ENCODE measurements at places on chromosomes 3 and 15.

GRCh38 chr3:123700791-123701722 is 116.2 kb upstream of the HACD2 start:
- no peak for DNase-seq

DNA sequence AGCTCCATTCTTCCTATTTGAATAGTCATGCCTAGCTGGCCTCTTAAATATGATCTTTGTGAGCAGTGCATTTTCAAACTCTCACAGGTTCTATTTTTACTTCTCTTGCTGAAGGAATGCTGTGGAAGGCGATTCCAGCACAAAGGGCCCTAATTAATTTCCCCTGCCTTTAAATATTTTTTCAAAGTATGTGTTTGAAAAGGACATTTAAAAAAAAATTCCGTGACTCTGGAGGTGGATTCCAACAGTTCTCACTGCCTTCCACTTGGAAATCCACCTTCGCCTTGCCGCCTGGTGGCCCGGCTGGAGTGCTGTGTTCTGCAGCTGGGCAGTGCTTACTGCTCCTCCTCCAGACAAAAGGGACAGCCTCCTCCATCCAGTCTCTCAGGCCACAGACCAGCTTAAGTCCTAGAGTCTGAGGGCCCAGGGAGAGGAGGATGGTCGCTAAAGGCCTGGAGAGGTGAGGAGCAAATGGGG is 61.5 kb upstream of the CORO2B start:
- DNase-seq: peak; percentile 64

GRCh38 chr15:79408041-79408440 is 24.1 kb upstream of the MINAR1 start:
- no peak for DNase-seq

DNA sequence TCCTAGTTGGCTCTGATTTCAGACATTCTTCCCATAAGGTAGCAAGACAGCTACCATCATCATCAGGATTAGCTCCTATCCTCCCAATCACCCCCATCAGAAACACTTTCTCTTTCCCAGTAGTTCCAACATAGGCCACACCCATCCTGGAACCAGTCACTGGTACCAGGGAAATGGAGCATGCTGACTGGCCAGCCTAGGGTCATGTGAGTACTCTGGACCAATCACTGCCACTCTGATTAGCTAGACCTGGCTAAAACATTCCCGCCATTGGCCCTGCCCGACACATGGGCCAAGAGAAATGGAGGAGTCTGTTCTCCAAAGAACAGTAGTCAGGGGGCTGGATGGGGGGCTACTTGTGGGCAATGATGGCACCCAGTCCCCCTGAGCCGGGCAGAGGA is 12.4 kb downstream of the EFCC1 start:
- no peak for DNase-seq

DNA sequence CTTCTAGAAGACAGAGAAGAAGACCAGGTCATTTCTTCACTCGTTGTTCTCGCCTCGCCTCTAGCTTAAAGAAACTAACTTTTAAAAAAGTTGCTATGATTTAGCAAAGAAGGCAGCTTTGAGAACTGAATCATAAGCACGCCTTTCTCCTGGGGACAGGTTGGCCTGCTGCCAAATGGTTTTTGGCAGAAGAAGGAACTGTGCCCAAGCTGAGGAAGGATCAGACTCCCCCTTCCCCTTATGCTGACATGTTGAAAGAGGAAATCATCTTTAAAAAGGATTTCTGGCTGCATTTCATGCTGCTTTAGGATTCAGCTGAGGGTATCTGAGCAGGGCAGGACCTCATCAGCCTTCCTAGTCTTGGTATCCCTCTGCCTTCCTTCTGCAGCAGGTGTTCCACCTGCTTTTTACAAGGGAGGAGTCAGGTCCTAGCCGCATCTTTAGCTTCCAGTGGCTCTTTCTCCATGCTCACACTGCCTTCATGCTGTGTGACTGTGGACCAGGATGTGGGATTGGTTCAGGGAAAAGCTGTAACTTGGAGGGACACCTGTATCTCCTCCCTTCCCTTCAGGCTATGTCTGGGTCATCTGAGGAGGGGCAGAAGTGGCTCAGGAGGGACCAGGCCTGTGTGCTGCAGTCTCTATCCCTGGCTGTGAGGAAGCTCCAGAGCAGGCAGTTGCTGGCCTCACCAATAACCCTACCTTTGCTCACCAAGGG is 34.1 kb upstream of the HACD2 start:
- peak; percentile 88 for DNase-seq
